ENCODE measurements at places on chromosomes 1 and 21.

GRCh38 chr1:119318466-119319309 is 49.9 kb upstream of the HAO2 start:
- DNase-seq = no peak

GRCh38 chr1:15488371-15488770 is 12.5 kb downstream of the CELA2B start:
- no peak for DNase-seq

DNA sequence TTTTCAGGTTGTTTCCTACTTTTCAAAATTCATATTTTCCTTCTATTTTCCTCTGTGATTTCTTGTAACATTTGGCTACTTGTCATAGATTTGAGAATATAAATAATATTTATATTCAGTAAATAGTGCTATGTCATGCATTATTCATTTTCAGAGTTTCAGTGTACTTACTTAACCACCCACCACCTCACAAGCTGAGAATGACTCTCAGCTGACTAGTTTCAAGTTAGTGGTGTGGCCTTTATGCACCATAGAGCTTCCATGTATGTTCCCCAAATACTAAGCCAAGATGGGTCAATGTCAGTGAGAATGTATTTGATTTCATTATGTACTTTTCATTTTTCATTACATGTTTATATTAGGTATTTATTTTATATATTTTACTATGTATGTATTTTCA is 56.9 kb upstream of the RGS1 start:
- DNase-seq = no peak

- no peak for DNase-seq
These were observed 71.0 kb downstream of the SLC45A1 start for GRCh38 chr1:8388732-8389562.

DNA sequence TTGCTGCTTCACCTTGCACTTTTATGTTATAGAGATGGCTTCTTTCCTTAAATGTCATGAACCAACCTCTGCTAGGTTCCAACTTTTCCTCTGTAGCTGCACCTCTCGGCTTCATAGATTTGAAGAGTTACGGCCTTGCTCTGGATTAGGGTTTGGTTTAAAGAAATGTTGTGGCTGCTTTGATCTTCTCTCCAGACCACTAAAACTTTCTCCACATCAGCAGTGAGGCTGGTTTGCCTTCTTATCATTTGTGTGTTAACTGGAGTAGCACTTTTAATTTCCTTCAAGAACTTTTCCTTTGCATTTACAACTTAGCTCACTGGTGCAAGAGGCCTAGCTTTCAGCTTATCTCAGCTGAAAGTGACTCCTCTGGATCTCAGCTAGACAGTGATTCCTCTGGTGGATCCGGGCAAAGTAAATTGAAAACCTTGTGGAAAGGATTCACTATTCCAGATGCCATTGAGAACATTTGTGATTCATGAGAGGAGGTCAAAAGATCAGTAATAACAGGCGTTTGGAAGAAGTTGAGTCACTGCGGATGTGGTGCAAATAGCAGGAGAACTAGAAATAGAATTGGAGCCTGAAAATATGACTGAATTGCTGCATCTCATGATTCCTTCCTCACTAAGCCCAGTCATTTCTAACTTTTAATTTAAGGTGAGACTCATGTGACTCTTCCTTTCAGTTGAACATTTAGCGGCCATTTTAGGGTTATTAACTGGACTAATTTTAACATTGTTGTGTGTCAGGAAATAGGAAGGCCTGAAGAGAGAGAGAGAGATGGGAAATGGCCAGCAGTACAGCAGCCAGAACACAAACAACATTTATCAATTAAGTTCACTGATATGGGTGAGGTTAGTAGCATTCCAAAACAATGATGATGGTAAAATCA is 16.2 kb upstream of the RGS1 start:
- DNase-seq = no peak

DNA sequence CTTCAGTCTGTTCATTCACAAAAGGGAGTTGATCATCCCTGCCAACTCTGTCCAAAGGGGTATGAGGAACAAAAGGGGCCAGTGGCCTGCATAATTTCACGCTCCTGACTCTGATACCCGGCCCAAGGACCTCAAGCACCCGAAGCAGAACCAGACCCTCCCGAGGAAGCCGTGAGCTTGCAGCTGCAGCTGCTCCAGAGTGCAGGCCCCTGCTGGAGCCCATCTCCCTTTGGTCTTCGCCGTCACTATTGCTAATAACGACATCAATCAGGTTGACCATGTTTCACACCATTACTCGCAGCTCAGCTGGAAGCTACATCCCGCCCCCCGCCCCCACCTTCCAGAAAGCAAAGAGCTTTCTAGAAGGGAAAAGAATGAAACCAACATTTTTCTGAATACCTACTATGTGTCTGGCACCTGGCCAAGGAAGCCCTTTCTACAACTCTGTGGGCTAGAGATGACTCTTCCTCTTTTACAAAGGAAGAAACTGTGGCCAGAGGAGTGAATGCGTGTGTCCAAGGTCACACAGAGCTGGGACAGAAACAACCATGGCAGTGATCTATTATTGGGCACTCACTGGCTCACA is 5.5 kb downstream of the NKAIN1 start:
- no peak for DNase-seq

DNA sequence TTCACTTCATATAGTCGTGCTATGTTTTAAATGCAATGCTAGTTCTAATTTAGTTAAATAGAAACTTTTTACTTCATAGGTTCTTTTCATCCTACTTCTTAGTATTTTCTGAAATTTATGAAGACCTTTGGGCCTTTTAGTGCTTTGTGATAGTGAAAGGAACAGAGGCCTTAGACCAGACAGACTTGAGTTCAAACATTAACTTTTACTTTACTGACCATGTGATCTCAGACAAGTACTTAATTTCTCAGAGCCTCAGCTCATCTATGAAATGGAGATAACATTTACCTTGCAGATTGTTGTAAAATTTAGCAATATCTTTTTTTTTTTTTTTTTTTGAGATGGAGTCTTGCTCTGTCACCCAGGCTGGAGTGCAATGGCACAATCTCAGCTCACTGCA is 57.5 kb downstream of the AK5 start:
- no peak for DNase-seq

DNA sequence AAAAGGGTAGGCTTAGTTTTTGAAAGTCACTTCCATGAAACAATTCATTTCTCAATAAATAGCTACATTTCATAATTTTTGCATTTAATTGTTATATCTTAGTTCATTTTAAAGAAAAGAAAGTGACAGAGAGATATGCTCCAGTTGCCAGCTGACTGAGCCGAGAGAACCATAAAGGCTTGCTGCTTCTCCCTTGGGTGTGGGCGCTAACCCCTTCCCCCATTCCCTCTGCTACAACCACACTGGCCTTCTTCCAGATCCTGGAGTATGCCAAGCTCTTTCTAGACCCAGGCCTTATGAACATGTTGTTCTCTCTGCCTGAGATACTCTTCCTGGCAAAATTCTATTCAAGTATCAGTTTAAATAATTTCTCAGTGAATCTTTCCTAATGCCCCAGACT is 12.3 kb downstream of the SORT1 start:
- DNase-seq = no peak

DNA sequence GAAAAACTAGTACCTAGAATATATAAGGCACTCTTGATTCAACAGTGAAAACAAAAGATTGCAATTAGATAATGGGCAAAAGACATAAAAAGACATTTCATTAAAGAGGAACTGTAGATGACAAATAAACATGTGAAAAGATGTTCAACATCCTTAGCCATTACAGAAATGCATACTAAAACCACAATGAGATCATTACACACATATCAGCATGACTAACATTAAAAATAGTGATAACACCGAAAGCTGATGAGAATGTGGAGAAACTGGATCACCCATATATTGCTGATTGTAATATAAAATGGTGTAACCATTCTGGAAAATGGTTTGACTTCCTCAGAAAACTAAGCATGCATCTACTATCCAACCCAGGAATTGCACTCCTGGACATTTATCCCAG is 340.3 kb downstream of the SEC16B start:
- DNase-seq = no peak

GRCh38 chr1:208559597-208560329 is 315.6 kb upstream of the PLXNA2 start:
- no peak for DNase-seq

DNA sequence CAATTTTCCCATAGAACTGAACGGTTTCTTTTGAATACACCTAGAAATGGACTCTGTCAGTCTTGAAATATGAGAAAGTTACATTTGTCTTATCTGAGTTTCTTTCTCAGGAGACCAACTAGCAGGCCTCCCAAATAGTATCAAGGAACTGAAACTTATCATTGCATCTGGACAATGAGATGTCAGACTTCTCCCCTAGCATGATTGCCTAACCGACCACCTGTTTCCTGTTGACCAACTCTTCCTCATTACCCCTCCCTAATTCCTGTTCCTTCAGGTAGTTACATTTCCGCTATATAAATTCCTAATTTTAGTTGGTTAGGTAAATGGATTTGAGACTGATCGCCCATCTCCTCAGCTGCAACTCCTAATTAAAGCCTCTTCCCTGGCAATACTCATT is 1587.3 kb downstream of the NCAM2 start:
- no peak for DNase-seq

- peak; percentile 60 for DNase-seq
These were observed 33.2 kb downstream of the NHLH2 start for GRCh38 chr1:115807723-115808122.

- DNase-seq = no peak
These were observed 58.4 kb downstream of the SAMSN1 start for GRCh38 chr21:14487490-14488432.

- no peak for DNase-seq
These were observed 8.1 kb downstream of the GPR137B start for GRCh38 chr1:236150311-236150955.

- no peak for DNase-seq
These were observed 96.6 kb downstream of the PTPN14 start for GRCh38 chr1:214454569-214455396.

DNA sequence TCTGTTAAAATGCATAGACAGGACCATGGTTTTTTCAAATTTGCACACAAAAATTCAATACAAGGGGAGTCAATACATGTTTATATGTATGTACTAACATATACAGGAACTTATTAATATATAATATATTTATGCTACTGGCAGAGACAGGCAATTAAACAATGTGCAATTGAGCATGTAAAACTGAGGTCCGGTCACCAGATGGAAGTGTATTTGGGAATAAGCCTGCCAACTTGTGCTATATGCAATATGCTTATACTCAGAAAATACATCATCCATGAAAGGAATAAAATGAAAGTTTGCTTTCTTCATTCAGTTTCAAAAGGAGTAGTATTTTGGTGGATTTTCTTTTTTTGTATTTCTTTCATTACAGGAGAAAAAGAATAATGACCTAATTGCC is 640.2 kb upstream of the CXADR start:
- no peak for DNase-seq

- DNase-seq = no peak
These were observed 37.0 kb downstream of the COL6A1 start for GRCh38 chr21:46018615-46019014.

DNA sequence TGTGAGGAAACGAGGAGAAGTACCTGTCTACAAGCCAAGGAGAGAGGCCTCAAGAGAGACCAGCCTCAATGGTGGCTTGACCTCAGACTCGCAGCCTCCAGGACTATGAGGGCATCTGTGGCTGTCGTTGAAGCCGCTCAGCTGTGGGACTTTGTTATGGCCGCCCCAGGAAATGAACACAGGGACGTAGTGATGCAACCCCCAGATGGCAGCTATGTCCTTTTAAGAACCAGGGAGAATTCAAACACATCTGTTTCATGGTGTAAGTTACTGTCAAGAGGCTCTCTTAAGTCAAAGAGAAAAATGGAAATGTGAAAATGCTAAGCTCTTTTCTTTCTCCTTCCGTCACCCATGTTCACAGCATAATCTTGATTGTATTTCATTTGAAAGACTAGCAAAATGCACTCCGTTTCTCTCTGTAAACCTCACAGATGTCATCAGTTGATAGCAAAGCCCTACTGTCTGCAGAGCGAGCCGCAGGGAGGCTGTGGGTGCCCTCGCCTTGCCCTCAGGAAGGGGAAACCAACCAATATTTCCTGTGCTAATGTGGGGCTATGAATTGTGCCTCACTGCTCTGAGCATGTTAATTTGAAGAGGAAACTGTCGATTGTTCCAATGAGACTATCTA is 21.3 kb downstream of the UBASH3A start:
- no peak for DNase-seq

DNA sequence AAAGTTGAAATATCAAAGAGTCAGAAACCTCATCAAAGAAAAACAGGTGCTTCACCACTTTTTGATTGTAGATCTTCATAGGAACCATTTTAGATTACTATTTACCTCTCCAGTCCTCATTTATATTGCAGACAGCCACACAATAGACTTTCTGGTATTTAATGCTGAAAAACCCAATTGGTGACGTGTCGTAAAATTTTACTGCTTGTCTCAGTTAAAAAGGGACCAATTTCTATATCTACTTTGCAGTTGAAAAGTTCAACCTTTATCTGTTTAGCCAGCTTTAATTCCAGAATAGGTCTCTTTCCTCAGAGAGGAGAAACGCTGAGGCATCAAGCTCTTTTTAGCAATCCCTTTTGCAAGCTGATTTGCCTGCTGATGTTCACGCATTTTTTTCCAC is 1722.4 kb downstream of the PLA2G4A start:
- peak; percentile 6 for DNase-seq

GRCh38 chr1:46005594-46005993 is 126.8 kb downstream of the PIK3R3 start:
- no peak for DNase-seq

DNA sequence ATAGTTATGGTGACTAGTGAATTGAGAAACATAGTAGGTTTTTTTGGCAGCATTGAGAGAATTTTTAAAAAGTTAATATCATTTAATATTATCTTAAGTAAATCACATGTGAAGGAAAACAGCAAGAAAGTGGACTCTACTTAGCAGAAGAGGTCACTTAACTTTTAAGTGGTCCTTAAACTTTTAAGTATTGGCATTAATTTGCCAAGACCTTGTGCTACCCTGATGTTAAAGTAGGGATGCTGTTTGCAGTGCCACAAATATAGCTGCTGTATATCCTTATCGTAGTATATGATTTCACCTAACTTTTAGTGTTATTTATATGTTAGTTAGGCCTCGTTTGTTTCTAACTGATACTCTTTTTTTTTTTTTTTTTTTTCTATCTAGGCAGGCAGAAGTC is 40.2 kb downstream of the SMG7 start:
- DNase-seq = no peak

- DNase-seq = no peak
These were observed 3.8 kb downstream of the CCN1 start for GRCh38 chr1:85584264-85584781.

- DNase-seq = no peak
These were observed 29.6 kb downstream of the DISP1 start for GRCh38 chr1:222844411-222844779.

- DNase-seq = no peak
These were observed 14.4 kb downstream of the KDM4A start for GRCh38 chr1:43664369-43664768.

DNA sequence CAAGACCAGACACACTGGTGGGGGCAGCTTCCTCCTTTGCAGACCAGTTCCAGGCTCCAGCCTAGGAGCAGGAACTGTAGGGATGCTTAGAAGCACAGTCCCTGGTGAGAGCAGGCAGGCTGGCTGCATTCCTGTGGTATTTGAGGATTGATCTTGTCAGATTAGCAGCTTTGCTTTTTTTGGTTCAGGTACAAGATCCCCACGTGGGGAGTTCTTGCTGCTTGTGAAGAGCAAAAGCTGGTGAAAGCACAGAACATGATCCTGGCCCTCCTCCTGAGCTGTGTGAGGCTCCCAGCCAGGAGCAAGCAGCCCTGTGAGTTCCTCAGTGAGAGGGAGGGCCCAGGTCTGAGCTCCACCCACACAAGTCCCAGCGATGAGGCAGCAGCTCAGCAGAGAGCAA is 75.3 kb upstream of the ARTN start:
- DNase-seq = no peak

All from COR-L47 (cell line).